ENCODE measurements at places on chromosomes 3 and 15.
A peak's percentile ranks its signal among the peaks of the same experiment; 100 is the strongest.

DNA sequence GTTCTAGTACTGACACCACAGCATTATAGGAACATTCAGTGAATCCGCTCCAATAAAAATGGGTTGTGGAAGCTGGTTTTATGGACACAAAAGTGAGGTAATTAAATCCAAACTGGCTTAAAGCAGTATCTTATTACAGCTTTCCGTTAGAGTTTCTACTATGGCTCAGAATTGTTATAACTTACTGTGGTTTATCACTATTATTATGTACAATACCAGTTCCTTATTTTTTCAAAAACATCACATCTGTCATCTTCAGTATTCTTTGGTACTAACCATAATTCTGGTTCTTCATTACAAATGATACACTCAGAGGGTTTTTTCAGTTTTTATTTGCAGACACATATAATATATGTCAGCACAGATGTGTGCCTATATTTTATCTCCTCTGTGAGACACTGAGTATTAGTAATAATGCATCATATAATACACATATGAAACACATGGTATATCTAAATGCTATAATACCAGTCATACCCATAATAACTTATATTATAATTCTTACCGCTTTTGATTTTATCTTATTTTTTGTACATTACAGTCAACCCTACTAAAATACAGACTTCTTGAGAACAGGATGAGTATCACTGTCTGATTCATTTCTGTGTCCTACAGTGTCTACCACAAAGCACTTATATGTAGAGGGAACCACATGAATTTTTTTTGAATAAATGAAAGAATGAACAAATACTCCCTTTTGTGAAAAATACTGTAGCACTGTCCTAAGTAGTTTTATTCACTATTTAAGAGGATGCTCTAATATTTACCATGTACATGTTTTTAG is 39.0 kb downstream of the CMSS1 start:
- no peak for DNase-seq

DNA sequence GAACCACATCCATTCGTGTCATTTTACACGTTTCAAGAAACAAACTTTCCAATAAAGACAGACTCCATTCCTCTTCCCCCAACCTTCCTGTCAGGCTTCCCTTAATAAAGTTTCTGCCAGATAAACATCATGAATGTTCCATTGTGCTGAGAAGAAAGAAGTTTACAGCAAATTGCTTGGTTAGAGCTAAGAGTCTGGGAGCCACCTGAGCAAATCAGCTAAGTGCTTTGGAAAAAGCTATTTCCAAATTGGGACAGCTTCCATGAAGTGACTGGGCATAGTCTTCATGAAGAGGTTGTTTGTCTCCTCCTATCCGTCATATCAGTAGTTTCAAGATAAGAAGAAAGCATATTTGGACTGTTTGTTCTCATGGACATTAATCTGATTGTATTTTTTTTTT is 77.0 kb downstream of the MAGI1 start:
- DNase-seq, result no peak

- no peak for DNase-seq
Observed at GRCh38 chr3:137926991-137927390, 83.0 kb upstream of the CLDN18 start.

GRCh38 chr15:40238532-40239403 is at the start of gene PAK6:
TSS of gene PAK6 (plus strand) at chr15:40239063. CDS start at chr15:40264786, 25,723 bp downstream.
- DNase-seq, result no peak

- no peak for DNase-seq
Observed at GRCh38 chr3:62951037-62951613, 75.9 kb upstream of the CADPS start.

DNA sequence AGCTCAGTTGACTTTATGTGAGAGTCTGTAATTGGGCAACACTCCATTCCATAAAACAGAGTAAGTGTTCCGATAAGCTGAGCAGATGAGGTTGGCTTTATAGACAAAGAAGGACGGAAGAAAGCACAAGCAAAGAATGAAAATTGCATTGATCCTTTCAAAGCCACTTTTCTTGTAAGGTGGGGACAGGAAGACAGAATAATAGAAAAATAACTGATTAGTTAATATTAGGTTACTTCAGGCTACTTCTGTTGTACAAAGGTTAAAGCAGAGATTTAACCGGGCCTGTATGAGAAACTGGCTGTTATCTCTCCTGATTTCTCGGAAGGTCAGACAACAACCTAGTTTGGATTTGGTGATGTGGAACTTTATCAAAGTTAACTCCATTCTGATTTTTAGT is 15.5 kb upstream of the GPR160 start:
- DNase-seq, result no peak

- DNase-seq, result no peak
Observed at GRCh38 chr3:135500034-135500433, 465.5 kb upstream of the PPP2R3A start.

DNA sequence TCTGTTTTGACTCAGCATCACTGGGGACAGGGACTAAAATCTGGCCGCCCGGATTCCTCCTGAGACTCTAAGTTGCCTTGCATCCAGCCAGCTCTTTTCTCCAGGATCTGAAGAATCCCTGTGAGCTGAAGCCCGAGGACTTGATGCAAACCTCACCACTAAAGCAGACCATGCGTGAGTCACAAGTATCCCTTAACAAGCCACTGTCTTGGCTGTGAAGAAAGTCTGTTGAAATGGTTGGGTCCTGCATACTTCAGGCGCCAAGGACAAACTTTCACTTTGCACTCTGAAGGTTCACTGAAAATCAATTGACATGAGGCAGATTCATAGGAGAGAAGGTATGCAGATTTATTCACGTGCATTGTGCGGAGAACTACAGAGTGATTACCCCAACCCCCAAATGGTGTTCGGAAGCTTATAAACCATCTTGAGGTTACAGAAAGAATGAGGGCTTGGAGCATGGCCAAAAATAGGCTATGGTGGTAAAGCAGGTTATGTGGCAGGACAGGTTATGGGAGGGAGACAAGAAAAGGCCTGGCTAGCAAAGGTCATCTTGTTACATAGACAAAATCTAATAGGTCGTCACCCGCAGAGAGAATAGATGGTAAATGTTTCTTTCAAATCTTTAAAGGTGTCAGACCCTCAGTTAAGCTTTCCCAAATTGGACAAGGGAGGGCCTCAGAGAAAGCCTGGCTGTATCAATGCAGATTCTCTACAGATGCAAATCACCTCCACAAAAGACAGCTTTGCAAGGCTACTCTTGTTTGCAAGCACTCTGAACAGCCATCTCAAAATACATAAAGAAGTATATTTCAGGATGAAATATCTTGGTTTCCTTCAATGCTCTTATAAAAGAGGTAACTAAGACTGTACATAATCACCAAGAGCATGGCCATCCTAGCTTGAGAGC is 126.3 kb upstream of the PLAAT1 start:
- DNase-seq, result no peak

DNA sequence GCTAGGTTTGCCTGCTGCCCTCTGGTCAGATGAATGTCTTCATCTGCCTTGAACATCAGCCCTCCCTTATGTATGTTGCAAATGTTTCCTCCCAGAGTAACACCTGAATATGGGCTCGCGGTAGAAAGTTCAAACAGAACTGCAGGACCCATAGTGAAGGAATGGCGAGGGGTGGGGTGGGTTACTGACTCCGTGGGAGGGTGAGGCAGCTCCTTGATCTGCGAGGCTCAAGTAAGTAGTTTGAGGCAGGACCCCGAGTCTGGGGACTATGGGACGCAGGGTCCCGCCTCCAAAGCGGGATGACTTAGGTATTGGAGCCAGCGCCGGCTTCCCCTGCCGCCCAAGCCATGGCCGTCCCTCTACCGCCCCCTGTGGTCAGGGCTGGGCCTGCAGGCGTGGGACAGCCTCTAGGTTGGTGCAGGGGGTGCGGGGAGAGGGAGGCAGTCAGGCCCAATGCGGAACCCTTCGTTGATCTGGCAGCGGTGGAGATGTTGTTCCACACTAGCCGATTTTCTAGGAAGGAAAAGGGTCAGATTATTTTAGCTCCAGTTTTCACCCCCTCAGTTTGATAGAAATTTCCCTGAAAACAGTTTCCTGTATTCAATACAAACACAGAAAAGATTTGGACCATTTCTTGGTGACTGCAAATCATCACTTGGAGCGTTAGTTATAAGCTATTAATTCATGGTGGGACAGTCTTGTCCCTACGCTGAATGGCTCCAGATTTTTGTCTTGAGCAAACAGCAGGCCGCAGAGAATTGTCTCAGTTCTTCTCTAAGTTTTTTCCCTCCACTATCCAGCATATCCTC is 72.3 kb downstream of the CORO2B start:
- DNase-seq, result no peak

GRCh38 chr3:149407898-149408297 is 30.4 kb upstream of the TM4SF1 start:
- DNase-seq, result no peak

- no peak for DNase-seq
Observed at GRCh38 chr15:33644304-33644703, 324.0 kb upstream of the CHRM5 start.

GRCh38 chr3:11846281-11847266 is at the start of gene TAMM41:
TSS of gene TAMM41 (minus strand) at chr3:11846885. CDS start at chr3:11846636, 249 bp downstream.
- peak; percentile 24 for DNase-seq

- DNase-seq, result no peak
Observed at GRCh38 chr3:115563984-115564383, 59.3 kb upstream of the GAP43 start.

DNA sequence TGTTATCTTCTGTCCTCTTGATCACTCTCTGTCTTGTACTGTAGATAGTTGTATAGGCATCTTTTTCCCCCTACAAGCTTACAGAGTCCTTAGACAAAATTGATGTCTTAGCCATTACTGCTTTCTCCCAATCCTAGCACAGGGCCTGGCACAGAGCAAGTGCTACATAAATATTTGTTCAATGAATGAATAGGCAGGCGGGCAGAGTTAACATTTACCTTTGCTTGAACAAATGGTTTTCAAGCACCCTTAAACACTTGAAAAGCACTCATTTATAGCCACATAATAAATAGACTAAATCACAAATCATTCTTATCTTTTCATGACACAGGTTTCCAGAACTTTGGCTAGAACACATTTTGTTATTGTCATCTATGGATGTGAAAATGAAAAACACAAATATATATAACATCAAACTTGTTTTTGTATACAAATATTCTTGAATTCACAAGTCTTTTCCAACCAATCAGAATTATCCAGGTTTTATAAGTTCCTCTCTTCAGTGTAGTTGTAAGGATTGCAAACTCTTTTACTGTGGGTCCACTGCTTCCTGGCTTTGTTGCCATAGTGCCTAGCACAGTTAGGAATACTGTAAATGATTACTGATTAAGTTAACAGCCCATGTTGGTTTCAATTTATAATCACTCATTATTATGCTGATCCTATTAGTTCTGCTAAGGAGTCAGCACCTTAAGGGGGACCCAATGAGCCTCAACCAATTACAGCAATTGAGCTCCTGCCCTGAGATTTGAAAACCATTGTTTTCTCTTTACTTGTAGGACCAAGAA is 61.9 kb downstream of the ISL2 start:
- DNase-seq, result no peak

- DNase-seq, result no peak
Observed at GRCh38 chr15:92878593-92879053, 21.5 kb upstream of the CHD2 start.

GRCh38 chr3:124919756-124920155 is 14.8 kb downstream of the MUC13 start:
- DNase-seq, result no peak

GRCh38 chr3:171614318-171614921 is 154.2 kb upstream of the TNIK start:
- no peak for DNase-seq

GRCh38 chr3:29683018-29683993 is 402.4 kb downstream of the RBMS3 start:
- no peak for DNase-seq

DNA sequence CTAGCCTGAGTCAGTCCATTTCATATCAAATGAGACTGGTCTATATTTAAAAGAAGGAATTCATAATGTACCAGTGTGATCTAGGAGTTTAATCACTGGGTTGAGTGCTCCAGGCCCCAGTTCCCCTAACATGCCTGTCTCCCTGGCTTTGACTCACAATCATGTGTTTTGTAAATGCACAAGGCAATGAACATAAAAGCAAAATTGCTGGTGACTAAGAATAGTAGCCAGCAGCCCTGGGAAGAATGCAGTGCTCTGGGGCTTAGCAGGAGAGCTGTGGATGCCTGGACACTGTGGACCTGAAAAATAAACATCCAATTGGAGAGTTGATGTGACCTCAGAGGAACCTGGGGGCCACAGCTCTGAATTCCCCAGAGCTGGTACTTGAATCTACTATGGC is 50.3 kb downstream of the SYNPR start:
- peak; percentile 31 for DNase-seq

GRCh38 chr3:72375237-72376076 is 472.8 kb downstream of the SHQ1 start:
- no peak for DNase-seq

DNA sequence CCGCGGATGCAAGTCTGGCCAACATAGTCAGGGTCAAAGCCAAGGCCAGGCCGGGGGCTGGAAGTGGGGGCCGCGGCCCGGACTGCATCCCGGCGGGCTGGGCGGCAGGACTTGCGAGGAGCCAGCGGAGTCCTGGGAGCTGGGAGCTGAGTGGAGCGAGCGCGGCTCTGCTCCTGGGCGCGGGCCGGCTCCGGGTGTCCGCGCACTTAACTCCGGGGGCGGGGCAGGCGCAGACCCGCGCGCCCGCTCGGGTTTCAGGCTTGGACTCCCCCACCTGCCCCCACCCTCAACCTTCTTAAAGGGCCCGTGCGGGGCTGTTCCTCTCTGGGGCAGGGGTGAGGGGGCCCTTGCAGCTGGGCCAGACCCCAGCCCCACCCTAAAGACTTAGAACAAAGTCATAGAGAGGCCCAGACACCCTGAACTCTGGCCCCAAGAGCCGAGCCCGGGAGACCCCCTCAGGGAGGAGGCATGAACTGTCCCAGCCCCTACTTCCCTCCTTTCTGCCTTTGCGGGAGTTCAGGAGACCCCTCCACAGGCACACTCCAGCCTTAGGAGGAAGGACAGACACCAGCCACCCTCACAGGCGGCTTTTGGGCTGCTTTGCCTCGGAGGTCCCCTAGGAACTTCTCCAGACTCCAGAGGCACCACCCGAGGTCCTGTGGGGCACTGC is at the start of gene CSPG4:
Gene CSPG4 (minus strand): TSS at position 181 of the 670 bp plus-strand sequence. CDS start 93 bp downstream, at position 88.
- no peak for DNase-seq

- DNase-seq, result no peak
Observed at GRCh38 chr3:16290007-16290826, 25.2 kb downstream of the OXNAD1 start.

- no peak for DNase-seq
Observed at GRCh38 chr15:52171386-52171785, 19.8 kb downstream of the GNB5 start.

GRCh38 chr3:144556392-144556791 is 584.8 kb downstream of the DIPK2A start:
- DNase-seq, result no peak

- no peak for DNase-seq
Observed at GRCh38 chr3:38001456-38002081, 11.0 kb downstream of the VILL start.

- DNase-seq, result no peak
Observed at GRCh38 chr3:177596816-177597271, 399.6 kb upstream of the TBL1XR1 start.

All from AG04449 (cell line).